Peyer's patch (tissue), 4 donors: ENCODE measurements at places on chromosomes 5 and 9.
A peak's percentile ranks its signal among the peaks of the same experiment; 100 is the strongest.

DNA sequence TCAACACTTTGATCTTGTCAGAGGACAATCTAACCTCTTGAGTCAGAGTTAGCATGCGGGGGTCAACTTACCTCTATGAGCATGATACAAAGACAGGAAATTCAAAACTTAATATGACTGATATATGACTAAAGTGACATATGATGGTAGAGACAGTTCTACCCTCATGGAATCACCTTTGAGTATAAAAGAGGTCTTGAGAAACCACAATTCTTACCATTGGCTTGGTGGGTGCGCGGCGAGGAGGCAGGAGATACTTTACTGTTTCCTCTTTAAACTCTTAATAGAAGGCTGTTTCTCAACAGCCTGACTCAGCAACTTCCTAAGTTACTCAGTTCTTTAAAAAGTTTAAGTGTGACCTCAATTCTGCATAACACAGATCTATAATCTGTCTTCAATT, 372.8 kb downstream of the KIAA0825 start:
- no peak for DNase-seq

- DNase-seq: no peak
Observed at GRCh38 chr9:125258160-125258785, 3.4 kb upstream of the GAPVD1 start.

DNA sequence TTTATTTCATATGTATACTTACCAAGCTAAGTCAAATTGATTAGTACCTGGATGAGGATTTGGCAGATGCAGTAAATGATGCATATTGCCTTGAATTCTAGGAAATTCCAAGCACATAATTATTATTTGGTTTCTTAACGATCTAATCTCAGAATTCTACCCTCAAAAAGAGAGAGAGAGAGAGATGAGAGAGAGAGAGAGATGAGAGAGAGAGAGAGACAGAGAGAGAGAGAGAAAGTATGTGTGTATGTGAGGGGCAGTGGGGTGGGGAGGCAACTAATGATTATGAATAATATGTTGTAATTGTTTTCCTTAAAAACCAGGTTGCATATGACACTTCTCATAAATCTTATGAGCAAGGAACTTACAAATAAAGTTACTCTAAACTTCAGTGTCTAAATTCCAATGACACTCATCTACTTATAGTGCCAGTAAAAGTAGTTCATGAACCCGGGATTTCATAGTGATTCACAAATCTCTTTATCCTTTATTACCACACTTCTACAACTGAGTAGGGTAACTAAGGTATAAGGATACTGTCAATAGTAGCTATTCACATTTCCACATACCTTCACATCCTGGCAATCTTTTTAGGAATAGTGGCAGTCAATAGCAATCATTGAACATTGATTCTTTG, 60.5 kb upstream of the EDIL3 start:
- DNase-seq: no peak

DNA sequence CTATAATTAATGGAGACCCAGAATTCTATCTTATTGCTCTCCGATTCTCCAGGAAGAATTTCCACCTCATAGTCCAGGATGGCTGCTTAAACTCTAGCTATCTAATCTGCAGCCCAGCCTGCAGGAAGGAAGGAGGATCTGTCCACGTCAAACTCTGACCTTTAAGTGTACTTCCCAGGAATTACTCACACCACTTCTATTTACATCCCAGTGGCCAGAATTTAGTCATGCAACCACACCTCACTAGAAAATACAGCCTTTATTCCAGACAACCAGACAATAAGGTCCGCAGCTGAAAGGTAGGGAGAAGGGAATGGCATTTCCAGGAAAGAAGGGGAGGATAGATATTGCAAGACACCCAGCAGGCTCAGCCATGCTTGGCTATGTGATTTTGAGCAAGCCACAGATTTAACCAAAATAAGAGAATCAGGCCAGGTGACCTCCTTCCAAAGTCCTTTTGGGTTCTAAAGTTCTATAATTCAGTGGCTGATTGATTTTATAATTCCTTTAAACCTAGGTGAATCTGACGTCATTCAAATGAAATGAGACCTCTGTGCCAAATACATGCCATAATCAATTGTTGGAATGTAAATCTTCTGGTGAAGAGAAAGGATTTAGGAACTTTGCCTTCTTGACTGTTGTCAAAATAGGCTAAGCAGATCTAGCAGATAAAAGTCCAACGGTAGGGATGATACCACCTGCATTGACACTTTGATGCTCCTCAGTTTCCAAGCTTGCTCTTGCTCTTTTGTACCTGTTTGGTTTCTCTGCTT, 3.7 kb upstream of the DENND1A start:
- no peak for DNase-seq

DNA sequence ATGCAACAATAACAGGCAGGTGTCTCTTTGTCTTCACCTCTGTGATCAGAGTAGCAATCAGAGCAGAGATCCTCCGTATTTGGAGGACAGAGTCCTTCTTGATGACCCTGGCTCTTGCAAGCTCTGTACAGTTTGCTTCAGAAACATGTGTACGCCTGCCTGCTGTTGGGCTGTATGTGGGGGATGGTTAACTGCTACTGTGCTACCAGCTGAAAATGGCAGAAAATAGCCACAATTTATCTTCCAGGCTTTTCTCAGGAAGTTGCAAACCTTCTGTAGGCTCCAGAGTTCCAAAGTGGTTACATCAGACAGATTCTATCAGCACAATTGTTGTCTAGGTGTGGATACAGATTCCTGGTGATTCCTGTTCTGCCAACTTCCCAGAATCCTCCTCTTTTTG, 35.5 kb downstream of the DDX46 start:
- DNase-seq: no peak

DNA sequence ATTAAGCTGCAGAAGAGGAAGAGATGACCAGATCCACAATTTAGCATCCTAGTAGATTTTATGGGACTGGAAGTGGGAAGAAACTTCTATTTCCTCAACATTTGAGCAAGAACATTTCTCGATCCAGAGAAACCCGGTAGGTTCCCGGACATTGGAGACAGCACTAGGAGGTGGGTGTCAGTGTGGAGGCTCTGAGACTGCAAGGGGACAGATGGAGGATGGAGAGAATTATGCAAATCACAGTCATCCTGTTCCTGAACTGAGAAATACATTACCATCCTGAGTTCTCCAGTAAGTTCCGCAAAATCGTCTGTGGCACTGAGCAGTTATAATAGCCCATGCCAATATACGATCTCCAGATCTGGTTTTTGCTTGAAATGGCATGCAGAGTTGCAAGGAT, 25.6 kb downstream of the GLDC start:
- DNase-seq: no peak

DNA sequence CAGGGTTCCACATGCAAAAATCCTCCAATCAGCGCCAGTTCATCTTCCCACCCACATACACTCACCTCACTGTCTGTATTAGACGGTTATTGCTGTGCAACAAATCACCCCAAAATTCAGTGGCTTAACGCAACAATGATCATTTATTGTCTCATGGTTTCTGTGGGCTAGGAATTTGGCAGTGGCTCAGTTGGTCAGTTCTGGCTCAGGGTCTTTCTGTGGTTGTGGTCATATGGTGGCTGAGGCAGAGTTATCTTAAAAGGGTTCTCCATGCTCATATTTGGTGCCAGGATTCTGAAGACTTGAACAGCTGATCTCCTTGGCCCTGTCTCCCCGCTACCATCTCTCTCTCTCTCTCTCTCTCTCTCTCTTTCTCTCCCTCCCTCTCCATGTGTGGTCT, 12.9 kb downstream of the ZNF618 start:
- DNase-seq: no peak

DNA sequence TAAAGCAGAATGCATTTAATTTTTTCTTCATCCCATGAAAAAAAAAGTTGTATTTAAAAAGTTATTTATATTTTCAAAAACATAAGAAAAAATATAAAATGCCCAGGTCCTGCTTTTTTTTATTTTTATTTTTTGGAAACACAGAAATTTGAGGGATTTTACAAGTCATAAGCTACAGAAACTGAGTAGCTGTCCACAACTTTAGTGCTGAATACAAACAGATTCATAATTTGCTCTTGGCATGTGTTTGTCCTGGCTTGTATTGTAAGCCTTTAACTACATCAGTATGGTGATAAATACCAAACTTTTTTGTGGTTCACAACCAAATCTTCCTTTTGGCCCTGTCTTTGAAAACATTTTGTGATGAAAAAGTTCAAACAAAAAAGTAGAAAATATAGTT, 7.5 kb upstream of the PLCXD3 start:
- no peak for DNase-seq

DNA sequence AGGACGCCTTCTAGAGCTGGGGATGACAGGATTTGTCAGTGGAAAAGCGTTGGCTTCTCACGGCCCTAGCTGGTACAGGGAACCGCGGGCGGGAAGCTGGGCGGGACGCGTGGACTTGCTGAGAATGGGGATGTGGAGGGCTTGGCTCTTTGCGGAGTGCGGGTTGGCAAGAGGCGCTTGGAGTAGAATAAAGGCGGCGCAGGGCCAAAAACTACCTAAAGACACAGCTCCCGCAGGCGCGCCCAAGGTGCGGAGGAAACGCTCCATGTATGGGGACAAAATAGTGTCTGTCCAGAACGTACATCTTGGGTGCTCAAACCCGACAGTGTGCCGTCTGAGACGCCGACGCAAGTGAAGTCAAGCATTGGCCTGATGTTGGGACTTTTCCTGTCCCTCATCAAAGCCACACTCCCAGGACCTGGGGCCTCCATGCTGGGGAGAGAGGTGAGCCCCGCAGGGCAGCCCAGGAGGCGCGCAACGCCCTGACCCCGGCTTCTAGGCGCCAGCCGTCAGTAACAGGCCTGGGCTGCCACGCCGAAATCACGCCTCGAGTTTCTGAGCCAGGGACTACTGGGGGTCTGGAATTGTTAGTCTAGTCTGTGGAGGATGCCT, 1.6 kb upstream of the NKX2-5 start:
- DNase-seq: no peak

DNA sequence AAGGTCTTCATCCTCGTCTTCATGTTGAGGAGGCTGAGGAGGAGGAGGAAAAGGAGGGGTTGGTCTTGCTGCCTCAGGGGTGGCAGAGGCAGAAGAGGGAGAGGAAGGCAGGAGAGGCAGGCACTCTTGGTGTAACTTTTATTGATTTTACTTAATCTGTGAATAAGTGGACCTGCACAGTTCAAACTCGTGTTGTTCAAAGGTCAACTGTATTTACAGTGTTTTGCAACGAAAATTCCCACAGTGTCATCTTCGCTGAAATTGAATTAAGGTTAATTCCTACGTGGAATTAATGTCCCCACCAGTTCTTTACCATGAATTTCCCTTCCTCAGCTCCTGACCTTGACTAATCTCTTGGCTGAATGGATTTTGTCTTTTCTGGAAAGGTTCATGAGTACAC, 21.2 kb upstream of the ENHO start:
- DNase-seq: no peak

DNA sequence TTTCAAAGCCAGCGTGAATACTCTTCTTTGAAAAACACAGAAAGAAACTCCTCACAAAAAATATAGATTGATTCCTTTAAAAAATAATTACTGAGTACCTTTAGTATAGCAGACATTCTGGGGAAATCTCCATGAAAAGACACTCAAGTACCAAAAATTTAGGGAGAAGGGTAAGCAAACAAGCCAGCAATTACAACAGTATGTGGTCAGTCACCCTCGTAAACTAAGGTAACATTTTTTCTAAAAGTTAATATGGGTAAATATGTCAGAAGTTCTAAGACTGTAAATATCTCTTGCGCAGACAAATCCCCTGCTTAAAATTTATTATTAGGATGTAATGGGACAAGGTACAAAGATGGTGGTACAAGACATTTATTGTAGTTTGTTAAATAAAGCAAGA, 102.0 kb upstream of the PTGER4 start:
- DNase-seq: no peak

DNA sequence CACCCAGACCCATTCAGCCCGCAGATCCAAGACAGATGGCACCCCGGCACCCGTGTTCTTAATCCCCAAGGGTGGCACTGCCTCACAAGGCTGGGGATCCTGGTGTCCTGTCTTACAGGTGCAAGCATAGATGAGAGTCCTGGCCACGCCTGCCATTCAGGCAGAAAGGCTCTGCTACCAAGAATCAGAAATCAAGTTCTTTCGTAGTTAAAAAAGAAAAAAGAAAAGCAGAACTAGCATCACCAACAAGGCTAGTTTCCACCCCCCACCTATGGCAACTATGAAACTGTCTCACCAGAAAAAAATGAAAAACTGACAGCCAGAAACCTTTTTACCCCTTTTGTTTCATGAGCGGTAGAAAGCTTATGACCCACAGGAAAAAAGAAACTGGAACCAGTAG, 170.4 kb downstream of the SYK start:
- no peak for DNase-seq

DNA sequence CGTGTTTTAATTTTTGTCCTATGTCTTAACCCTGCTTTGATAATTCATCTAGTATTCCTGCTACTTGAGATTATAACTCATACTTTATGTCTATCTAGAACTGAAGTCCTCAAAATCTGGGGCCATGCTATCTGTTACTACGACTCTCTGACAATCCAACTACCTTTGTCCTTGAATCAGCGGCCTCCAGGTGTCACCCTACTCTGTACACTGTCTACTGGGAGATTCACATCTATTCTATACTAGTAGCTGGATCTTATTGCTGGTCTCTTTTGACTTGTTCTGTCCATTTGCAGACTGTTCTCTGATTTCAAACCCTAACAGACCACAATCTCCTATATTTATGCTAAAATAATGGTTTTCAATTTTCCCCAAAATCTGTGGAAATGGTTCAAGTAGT, 225.5 kb upstream of the ELAVL2 start:
- DNase-seq: no peak

- no peak for DNase-seq
Observed at GRCh38 chr9:73655831-73656230, 504.2 kb downstream of the ANXA1 start.

- no peak for DNase-seq
Observed at GRCh38 chr9:110468950-110469349, 110.6 kb downstream of the SVEP1 start.

- DNase-seq: no peak
Observed at GRCh38 chr5:81759632-81760005, 8.7 kb upstream of the SSBP2 start.

- DNase-seq: peak; percentile 98
Observed at GRCh38 chr5:132963171-132964104, at the start of gene AFF4. AFF4 (minus strand) TSS chr5:132963634; CDS start chr5:132937189, 26,445 bp downstream.

DNA sequence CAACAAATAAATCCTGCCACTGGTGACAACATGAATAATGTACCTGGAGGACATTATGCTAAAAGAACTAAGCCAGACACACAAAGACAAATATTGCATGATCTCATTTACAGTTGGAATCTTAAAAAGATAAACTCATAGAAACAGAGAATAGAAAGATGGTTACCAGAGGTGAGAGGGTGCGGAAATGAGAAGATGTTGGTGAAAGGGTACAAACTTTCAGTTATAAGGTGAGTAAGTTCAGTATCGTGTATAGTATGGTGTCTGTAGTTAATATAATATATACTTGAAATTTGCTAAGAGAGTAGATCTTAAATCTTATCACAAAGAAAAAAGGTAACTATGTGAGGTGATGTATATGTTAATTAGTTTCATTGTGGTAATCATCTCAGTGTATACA, 63.3 kb downstream of the PRRC1 start:
- DNase-seq: no peak

GRCh38 chr9:5621327-5621726, 7.6 kb upstream of the RIC1 start:
- no peak for DNase-seq

DNA sequence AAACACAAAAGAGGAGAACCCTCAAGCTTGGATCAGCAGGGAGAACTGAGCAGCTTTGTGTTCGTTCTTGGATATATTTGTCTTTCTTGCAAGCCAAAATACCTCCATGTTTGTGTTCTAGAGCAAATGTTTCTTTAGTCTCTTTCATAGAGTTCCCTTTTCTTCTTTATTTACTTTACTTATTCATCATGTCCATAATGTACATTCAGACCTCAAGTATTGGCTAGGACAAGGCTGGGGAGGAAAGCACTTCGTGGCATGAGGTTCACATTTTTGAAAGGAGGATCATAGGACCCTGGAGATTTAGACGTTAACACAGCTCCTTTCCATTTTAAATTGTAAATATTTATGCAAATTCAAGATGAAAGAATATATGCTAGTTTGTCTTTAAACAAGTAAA, 590.2 kb upstream of the MEF2C start:
- no peak for DNase-seq
